Fibroblast of upper back skin (primary cell): ENCODE measurements at places on chromosomes 12 and 14.

DNA sequence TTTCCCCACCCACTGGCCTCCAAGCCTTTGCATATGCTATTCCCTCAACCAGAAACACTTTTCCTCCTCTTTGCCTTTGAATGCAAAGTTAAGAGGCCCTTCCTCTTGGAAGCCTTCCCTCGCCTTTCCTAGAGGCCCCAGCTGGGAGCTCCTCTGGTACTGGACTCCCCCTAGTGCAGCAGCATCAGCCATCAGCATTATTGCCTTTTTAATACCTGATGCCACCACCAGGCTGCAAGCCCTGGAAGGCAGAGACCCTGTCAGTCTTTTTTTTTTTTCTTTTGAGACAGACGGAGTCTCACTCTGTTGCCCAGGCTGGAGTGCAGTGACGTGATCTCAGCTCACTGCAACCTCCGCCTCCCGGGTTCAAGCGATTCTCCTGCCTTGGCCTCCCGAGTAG lies 19.1 kb upstream of the PLA2G1B start:
- DNase-seq = no peak

GRCh38 chr12:835754-836518 lies 83.6 kb downstream of the WNK1 start:
- no peak for DNase-seq

DNA sequence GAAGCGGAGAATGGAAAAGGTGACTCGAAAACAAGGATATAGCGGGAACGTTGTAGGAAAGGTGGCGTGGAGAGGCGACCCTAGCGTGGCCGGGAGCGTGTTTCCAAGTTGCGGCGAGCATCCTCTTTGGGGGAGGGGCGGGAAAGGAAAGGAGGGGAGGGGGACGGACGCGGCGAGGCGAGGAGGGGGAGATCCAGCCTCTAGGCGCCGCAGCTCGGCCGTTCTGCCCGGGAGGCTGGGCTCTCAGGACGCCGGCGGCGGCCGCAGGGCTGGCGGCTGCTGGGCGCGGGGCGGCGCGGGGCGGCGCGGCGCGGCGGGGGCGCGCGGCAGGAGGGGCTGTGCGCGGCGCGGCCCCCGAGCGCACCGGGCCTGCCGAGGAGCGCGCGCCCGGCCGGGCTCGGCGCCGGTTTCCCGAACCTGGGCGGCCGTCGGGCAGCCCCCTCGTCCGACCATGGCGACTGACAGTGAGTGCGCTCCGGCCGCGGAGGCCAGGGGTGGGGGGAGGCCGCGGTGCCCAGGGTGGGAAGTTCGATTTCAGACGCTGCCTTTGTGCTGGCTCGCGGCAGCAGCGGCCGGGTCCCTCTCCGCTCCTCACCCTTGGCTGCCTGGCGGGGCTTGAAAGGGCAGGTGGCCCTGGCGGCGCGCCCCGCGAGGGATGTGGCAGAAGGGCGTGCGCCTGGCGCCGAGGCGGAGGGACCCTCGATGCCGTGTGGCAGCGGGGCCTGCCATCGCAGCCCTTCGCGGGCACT lies 50.3 kb downstream of the SNAPC1 start:
- no peak for DNase-seq

DNA sequence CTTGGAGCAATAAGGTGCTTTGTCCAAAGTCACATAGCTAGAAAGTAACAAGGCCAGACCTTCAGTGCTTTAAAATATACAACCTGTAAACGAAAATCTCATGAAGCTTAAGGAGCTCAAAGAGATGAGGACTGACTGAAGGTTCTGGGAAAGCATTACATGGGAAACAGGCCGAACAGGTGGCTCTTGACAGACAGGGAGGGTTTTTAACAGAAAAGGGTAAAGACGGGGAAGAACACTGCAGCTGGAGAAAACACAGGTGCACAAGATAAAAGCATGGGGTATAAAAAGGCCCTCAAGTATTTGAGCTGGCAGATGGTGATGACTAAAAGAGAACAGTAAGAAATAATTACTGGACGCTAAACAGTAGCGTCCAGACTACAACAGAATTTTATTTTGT lies 257.2 kb downstream of the NELL2 start:
- DNase-seq = no peak

DNA sequence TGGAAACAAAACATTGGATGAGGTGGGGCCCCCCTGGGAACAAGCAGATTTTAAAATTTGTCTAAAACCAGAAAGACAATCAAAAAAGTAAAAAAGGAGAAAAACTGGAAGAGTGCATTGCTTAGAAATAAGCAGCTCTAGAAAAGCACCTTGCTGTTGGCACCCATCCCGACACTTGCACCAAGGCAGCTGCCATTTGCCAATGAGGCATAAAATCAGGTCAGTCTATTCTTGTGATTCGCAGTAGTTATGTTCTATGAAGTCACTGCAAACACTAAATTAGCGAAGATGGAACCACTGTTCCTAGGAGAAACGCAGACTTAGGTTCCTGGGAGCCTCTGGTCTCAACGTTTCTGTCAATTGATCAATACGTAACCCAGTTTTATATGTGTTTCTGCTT lies 16.2 kb downstream of the VPS33A start:
- DNase-seq = no peak

GRCh38 chr14:63881926-63882325 lies 29.1 kb downstream of the SYNE2 start:
- DNase-seq = no peak

DNA sequence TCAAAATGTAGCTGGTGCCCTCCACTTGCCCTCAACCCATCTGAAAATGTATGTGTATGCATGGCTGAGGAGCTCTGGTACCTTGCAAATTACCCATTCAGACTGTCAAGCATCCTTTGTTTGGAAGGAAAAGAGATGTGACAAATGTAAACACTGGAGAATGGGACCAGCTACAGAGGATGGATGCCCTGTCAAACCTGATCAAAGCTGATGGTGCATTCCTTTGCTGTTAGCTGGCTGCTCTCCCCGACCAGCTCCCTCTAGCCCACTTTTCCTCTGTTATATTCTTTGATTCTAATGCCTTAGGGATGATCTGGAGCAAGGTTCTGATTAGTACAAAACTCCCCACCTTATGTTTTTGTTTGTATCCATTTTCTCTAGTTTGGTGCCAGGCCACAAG lies 310.3 kb downstream of the C12orf75 start:
- peak; percentile 40 for DNase-seq

- no peak for DNase-seq
These were observed 142.7 kb downstream of the KIF26A start for GRCh38 chr14:104280902-104281767.

DNA sequence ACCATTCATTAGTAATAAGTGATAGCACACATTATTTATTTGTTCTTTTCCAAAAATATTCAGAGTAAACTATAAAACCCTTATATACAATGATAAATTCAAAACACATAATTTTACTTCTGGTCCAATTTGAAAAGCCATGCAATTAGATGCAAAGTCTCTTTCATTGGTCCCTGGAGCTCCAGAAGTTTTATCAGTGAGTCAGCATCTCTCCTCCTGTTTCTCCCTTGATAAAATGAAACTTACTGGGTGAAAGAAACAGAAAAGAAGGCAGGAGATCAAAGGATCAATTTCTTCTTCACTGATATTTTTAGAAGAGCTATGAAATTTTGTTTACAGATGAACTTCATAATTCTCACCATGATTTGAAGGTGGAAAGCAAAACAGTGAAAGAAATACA lies 47.5 kb downstream of the IFNG start:
- no peak for DNase-seq

DNA sequence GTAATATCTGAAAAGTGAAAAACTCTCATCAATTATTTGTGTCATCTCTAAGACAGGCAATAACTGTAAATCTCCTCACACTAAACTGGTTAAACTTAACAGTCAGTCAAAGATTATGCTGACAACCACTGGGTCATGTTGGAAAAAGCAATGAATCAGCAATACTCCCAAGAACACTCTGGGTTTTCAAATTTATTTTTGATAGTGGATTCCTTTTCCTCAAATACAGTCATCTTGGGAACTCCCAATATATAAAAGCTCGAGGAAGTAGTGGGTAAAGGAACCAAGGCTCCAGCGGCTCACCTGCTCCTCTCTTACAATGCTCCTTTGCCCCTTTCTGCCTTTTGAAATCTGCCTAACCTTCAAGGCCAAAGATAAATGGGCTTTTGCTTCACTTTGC lies 70.0 kb downstream of the ARMH4 start:
- peak; percentile 64 for DNase-seq

- DNase-seq = peak; percentile 61
These were observed 10.1 kb upstream of the SPATS2 start for GRCh38 chr12:49357103-49357678.

DNA sequence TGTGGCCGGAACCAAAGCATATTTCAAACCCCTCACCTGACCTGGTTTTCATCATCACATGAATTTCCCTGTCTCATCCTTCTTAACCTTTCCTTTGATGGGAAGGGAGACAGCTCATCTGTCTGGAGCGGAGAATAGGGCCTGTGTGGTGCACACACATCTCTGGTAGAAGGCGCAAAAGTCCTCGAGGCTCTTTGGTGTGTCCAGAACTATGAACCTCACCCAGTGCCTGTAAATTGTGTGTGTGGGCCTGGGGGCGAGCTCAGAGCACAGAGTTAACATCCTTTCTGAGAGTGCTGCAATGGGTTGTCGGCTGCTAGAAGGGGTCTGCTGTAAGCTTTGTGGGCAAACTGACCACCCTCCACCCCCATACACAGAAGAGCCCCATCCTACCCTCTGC lies 749 bp downstream of the GALNT6 start:
- no peak for DNase-seq

DNA sequence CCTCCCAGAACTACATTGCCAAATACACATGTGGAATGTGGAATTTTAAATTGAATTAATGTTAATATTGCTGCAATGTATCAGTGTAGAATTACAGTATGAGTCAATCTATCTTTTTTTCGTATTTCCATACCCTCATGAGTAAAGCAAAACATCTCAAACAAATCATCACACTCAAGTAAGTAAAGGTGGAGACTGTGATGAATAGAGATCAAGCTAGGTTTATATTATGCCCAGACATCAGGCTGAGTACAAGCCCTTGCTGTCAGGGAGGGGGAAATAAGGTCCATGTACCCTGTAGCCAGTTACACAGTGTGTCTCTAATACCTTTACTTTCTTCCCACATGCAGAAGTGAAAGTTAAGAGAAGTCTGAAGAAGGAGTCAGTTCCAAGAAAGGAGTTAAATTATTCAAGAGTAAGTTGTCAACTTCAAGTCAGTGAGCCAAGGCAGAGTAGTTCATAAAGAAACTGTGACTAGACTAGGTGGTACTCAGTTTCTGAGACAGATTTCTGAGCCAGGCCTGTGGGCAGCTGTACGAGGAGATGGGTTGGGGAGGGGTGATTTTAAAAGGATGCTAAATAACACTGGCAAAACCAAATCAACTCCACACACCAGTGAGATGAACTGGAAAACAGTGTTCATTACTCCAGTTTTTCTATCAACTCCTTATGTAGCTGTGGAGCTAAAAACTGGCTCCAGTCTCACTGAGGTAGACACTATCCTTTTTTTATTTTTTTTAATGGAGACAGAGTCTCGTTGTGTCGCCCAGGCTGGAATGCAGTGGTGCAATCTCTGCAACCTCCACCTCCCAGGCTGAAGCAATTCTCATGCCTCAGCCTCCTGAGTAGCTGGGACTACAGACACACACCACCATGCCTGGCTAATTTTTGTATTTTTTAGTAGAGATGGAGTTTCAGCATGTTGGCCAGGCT lies 23.8 kb upstream of the STK38L start:
- peak; percentile 43 for DNase-seq

GRCh38 chr12:132360906-132361777 lies 31.8 kb upstream of the GALNT9 start:
- DNase-seq = no peak

DNA sequence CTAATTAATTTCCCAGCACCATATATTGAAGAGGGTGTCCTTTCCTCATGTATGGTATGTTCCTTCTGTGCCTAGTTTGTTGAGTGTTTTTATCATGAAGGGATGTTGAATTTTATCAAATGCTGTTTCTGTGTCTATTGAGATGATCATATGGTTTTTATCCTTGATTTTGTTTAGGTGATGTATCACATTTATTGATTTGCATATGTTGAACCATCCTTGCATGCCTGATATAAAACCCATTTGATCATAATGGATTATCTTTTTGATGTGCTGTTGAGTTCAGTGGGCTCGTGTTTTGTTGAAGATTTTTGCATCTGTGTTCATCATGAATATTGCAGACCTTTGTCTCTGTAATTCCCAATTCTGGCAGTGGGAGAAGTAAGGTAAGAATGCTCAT lies 44.6 kb downstream of the RASSF8 start:
- DNase-seq = no peak

DNA sequence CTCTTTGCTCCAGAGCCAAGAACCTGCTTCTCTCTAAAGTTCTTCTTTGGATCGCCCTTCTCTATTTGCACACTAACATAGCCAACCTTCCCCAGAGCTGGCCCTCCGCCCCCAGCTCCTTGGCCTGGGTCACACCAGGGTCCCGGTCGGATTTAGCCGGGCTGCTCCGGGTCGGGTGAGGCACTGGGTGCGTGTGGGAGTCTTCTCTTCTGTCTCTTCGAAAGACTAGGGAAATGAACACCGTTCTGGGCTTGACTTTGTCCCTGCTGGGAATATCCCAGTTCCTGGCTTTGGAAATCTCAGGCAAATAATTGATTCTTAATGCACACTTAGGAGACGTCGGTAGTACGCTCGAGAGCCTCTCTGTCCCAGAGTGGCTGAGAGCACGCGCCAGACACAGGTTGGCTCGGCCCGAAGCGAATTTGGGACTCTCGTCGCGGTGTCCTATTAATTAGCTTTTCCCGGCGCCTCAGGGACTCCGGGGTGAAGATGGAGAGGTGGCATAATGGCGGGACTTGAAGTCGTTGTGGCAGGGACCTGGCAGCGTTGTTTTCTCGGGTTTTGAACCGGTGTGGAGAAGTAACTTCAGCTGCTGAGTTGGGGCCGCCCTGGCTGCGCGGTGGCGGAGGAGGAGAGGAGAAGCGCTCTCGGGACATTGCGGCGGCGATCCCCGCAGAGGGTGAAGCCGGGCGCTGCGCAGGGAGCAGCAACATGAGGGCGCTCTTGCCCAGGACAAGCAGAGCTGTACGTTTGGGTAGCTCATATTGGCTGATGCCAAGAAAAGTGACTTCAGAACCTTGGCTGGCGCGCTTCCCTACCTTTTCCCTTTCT lies 7.5 kb downstream of the FOXG1 start:
- no peak for DNase-seq

DNA sequence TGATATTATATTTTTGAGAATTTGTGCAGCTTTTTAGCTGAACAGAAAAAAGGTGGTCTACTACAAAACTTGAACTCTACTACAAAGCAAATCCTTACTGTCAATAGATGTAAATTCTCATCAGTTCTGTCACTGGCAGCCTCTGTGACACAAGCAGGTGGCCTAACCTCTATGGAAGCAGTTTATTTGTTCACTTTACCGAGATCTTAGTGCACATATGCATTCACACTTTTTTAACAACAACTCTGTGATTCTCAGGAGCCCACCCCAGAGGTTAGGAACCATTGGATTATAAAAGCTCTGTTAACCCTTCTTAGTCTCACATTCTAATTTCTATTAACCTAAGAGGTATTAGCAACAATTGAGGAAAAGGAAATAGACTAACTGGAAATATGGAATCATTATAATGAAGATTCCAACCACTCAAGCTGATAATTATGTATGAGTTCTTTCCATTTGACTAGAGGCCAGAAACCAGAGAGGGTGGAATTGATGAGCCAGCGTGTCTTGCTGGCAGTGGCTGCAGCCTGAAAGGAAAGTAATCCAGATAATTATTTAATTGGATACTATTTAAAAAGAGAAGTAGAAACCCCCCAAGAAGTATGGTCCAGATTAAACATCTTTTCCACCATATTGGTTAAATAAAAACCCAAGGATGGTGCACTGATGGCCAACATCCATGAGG lies 451.1 kb downstream of the TMEM117 start:
- no peak for DNase-seq

- no peak for DNase-seq
These were observed 59.3 kb downstream of the PRICKLE1 start for GRCh38 chr12:42530284-42530683.
